Upper lobe of right lung (tissue), 1 donor: ENCODE measurements at places on chromosomes 5 and 9.

GRCh38 chr5:98031926-98032325, 741.5 kb upstream of the RGMB start:
- no peak for DNase-seq

DNA sequence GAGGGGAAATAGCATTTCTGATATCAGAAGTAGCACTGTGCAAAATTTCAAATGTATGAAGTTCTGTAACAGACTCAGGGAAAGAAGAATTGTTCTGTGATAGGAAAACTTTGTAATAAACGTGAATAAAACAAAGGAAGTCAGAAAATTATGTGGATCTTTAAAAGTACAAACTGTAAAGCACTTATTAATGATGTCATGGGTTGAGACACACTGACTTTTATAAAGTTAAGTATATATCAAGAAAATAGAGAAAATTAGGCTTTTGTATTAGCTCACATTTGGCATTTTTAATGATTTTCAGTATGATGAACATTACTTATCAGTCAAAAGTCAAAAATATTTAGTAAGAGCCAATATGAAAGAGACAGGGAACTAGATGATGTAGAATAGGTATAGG, 1081.7 kb upstream of the EDIL3 start:
- no peak for DNase-seq

- no peak for DNase-seq
These were observed 32.1 kb upstream of the TCF7 start for GRCh38 chr5:134082264-134082992.

- no peak for DNase-seq
These were observed 263.7 kb downstream of the CEMIP2 start for GRCh38 chr9:71504636-71505035.

- DNase-seq = peak; percentile 87
These were observed 6.9 kb downstream of the NOL6 start for GRCh38 chr9:33466565-33467495.

- DNase-seq = no peak
These were observed 3.4 kb downstream of the BRD9 start for GRCh38 chr5:889075-889710.

GRCh38 chr5:95669540-95669939, 13.3 kb downstream of the SPATA9 start:
- DNase-seq = no peak

DNA sequence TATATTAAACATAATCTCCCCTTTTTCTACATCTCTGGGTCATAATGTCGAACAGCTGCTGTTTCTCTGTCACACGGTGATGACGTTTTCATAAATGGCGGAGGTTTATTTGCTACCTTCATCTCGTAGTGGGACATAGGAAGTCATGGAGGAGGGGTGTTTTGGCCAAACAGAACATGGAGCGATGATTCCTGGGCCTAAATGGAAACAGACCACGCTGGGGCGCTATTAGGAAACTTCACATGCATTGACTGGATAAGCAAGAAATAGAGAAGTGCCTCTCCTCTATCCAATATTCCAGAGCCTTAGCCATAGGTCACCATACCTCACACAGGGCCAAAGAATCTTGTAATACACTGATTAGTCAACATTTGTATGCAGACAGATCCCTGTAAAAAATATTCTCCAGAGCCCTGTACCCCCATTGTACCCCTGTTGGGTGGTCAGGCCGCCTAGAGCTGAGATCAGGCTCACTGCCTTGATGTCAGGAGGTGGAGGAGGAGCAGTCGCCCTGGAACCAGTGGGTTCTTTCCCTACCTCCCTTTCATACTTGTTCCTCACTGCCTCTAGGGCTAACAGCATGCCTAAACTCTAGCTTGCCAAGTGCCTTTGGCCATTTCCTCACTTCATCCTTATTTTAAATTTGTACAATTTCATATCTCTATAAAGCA, 77.8 kb upstream of the SPIN1 start:
- DNase-seq = peak; percentile 9
